ENCODE measurements at places on chromosomes 13 and 19.
A peak's percentile ranks its signal among the peaks of the same experiment; 100 is the strongest.

- DNase-seq: no peak
These were observed 8.9 kb downstream of the DHX34 start for GRCh38 chr19:47357788-47358680.

- DNase-seq: no peak
These were observed 9.2 kb downstream of the PARP4 start for GRCh38 chr13:24503379-24503696.

GRCh38 chr13:98922306-98922705 is 55.6 kb downstream of the DOCK9 start:
- no peak for DNase-seq

DNA sequence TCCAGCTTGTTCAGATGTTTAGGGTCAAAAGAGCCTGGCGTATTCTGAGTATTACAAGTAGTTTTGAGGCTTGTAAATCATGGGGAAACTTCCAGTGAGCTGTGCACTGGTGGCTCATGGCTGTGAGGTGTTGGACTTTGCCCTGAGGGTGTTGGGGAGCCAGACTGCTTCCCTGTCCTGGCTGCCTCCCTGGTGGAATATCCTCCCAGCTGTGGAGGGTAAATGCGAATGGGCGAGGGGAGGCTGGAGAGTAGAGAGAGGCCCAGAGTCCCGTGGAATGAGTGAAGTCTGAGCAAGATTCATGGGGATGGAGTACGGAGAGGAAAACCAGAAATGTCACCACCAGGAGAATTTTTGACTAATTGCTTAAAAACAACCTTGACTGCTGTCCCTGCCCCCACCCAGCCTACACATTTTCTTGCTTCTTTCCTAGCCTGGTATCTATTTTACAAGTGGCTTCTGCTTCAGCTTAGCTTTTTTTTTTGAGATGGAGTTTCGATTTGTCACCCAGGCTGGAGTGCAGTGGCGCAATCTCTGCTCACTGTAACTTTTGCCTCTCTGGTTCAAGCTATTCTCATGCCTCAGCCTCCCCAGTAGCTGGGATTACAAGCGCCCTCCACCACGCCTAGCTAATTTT is 3.7 kb downstream of the SNRPA start:
- DNase-seq: no peak

DNA sequence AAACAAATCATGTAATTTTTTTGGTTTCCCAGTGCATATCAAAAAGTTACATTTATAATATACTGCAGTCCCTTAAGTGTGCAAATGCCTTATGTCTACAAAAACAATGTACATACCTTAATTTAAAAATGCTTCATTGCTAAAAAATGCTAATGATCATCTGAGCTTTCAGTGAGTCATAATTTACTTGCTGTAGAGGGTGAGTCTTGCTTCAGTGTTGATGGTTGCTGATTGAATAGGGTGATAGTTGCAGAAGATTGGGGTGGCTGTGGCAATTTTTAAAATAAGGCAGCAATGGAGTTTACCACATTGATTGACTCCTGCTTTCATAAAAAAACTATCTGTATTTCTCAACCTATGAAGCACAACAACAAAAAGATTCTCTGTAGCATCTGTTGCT is 613.9 kb downstream of the TBC1D4 start:
- DNase-seq: no peak

- DNase-seq: no peak
These were observed 23.9 kb upstream of the PSG4 start for GRCh38 chr19:43229315-43229714.

DNA sequence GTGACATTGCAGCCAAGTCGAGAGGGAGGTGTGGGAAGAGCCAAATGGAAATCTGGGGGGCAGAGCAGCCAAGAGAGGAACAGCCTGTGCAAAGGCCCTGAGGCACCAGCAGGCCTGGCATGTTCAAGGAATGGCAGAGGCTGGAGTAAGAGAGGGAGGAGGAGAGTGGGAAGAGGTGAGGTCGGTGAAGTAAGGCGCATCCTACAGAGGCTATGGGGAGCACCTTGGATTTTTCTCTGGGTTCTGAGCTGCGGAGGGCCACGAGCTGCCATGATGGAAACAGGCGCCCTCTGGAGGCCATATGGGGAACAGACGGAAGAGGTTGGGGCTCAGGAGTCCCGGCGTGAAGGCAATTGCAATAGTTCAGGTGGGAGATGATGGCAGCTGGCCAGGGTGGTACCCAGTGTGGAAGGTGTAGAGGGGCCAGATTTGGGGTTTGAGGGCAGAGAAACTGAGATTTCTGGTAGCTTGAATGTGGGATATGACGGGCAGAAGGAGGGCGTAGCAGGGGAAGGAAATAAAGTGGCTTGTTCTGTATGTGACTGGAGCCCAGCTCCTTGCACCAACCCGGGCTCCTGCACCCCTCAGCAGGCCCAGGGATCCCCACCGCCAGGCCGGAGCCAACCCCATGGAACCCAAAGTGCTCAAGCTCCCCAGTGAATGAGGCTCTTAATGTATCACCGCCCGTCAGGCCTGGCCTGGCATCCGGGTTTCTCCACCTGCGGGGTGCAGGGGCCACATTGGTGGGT is 20.5 kb upstream of the STRN4 start:
- peak; percentile 68 for DNase-seq

DNA sequence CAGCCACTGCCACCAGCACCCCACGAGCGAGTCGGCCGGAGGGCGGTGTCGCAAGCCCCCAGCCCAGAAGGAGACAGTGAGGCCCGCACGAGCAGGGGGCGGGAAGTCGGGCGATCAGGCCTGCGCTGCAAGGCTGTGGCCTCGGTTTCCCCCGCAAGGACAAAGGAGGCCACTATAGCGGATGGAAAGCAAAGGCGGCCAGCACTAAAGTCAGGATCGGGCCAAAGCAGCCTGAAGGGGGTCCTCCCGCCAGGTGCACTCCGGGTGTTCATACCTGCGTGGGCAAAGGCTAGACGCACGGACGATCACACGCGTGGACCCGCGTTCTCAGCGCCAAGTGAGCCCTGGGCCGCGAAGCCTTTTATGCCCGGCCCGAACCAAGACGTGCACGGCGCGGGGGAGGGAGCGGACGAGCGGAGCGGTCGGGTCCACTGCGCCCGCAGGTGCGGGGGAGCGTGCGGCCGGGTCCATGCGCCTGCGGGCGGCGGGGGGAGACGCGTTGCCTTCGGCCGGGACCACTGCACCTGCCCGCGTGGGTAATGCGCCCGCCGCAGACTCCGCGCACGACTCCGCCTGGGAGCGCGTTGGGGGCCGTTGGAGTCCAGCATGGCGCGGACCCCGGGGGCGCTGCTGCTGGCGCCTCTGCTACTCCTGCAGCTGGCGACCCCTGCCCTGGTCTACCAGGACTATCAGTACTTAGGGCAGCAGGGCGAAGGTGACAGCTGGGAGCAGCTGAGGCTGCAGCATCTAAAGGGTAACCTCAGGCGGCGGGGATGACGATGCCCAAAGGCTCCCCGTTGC is at the start of the genes PRDX2 and THSD8:
TSS of gene PRDX2 (minus strand) at position 335 of the 801 bp plus-strand sequence. CDS start 539 bp downstream, outside the sequence.
TSS of gene THSD8 (plus strand) at position 604 of the 801 bp plus-strand sequence. CDS start at position 607, 3 bp downstream.
- peak; percentile 80 for DNase-seq

DNA sequence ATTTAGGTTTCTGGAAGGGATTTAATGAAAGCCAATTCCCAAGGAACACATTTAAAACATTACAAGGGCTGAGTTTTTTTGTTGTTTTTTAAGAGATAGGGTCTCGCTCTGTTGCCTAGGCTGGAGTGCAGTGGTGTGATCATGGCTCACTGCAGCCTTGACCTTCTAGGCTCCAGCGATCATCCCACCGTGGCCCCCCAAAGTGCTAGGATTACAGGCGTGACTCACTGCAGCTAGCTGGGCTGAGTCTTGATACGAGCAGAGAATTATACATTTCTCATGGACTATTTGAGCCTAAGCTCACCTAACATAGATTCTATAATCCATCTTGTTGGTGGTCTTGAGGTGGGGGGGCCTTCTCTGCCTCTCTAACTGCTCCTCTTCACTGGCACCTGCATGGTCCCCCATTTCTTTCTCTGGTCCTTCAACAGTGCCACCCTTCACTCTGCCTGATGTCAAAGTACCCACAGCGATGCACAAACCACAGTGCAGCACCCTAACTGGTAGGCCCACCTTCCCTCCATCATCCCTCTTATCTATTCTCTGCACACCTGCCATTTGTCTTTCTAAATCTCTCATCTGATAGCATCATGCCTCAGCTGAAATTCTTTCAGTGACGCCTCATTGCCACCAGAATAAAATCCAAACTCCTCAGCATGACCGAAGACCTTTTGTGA is 37.4 kb downstream of the DOCK9 start:
- DNase-seq: no peak
